GM06990 (cell line): ENCODE measurements at places on chromosomes 2 and 18.

GRCh38 chr2:42792087-42792582, 248 bp downstream of the HAAO start:
- DNase-seq = no peak

DNA sequence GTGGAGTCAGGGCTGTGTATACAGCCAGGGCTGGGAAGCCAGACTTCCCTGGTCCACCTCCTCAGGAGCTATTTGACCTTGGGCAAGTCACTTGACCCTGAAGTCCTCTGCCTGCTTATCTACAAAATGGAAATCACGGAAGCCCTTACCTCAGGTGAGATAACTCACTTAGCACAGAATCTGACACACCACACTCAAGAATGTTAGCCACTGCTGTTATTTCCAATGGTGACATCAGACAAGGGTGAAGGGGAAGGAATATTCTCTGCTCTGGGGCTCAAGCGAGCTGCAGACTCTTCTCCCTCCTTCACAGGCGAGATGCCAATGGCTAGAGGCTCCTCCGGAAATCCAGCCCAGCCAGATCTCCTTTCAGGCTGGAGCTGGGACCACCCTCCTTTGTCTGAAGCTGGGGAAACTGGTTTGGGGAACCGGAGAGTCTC, 189.6 kb downstream of the HAUS1 start:
- no peak for DNase-seq

DNA sequence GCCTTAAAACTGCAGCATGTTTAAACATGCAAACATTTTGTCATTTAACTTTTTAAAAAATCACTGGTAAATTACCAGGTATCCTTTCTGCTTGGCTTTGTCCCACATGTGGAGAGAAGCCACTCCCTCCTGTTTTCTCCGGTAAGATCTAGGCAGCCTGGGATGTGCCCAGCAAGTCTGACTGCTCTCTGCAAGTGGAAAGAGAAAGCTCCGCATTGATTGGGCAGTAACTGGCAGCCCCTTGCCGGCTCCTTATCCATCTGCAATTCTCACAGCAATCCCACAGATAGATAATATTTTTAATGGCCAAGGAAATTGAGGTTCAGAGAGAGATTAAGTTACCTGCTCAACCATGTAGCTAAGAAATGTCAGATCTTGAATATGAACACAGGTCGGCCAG, 136.1 kb downstream of the TMEM200C start:
- DNase-seq = no peak

GRCh38 chr2:236628981-236629605, 59.5 kb downstream of the ACKR3 start:
- no peak for DNase-seq

DNA sequence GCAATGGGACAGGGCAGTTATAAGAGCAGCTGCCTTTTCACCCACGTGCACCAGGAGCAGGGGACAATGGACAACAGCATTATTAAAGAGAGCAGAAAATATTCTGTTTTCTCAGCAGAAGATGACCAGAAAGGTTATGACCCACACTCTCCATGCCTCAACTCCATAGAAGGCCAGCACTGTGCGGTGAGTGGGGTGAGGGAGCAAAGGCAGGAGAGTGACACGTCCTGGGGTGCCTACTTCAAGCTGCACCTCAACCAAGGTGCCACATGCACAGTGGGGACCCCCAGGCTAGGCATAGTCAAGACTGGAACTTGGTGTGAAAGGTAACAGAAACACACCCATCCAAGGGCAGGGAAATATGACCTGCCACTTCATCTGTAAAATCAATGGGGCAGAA, 50.4 kb downstream of the POLR1A start:
- no peak for DNase-seq

- DNase-seq = no peak
Measured at GRCh38 chr2:194464964-194465638, 1191.9 kb upstream of the SLC39A10 start.

GRCh38 chr2:234500394-234501006, 3.6 kb upstream of the ARL4C start:
- DNase-seq = no peak

- DNase-seq = no peak
Measured at GRCh38 chr2:30643674-30644073, 163.6 kb downstream of the CAPN13 start.

DNA sequence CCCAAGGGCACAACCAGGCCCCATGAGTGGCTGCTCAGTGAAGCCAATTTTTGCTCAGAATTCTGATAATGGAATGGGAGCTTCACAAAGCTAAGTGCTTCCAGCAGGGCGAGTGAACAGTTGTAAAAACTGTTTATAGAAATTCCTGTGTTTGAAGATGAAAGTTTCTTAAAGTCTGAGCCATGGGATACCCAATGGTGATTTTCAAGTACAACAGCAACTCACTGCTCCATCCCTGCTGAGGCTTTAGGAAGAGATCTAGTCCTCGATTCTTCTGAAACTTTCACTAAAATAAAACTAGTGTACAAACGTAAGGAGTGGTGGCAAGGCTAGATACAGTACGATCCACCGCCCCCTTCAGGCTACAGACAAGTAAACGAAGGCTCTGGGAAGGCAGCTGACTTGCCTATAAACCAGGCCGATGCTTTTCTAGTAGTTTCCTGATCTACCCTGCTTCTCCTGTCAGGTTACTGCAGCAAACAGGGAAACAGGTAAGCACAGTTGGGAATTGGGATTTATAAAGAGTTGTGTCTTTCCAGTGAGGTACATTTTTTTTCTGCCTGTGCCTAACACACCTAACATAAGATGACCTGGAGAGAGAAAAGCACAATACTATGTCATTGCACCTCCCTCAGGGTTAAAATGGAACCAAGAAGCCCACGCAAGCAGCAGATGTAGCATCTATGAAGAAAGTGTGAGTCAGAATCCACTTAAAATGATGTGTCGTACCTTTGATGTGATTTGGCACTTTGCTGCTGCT, 108.7 kb downstream of the UXS1 start:
- no peak for DNase-seq

GRCh38 chr2:239660390-239661230, 259.8 kb upstream of the HDAC4 start:
- DNase-seq = no peak

DNA sequence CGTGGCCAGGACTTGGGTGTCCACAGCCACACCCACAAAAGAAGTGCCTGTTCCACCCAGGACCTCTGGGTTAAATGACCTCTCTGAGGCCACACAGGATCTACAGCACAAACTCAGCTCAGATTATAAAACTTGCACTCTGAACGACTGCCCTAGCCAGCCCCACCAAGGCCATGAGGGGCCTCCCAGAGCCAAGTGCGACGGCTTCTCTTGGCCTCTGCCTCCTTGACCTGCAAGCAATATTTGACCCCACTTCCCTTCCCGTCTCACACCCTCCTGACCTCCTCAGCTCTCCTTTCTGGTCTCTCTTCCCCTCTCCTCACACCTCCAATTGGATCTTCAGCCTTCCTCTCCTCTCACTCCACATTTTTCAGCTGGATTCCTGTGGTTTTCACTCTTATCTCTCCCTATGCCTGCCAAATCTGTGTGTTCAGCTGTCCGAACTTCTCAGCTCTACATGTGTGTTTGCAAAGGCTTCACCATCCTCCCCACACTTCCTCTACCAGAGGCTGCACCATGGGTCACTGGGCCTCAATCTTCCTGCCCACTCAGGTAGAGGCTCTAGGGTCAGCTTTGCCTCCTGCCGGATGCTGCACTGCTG, 25.3 kb upstream of the STEAP3 start:
- DNase-seq = no peak

- DNase-seq = no peak
Measured at GRCh38 chr2:99602476-99602875, 112.7 kb upstream of the REV1 start.

DNA sequence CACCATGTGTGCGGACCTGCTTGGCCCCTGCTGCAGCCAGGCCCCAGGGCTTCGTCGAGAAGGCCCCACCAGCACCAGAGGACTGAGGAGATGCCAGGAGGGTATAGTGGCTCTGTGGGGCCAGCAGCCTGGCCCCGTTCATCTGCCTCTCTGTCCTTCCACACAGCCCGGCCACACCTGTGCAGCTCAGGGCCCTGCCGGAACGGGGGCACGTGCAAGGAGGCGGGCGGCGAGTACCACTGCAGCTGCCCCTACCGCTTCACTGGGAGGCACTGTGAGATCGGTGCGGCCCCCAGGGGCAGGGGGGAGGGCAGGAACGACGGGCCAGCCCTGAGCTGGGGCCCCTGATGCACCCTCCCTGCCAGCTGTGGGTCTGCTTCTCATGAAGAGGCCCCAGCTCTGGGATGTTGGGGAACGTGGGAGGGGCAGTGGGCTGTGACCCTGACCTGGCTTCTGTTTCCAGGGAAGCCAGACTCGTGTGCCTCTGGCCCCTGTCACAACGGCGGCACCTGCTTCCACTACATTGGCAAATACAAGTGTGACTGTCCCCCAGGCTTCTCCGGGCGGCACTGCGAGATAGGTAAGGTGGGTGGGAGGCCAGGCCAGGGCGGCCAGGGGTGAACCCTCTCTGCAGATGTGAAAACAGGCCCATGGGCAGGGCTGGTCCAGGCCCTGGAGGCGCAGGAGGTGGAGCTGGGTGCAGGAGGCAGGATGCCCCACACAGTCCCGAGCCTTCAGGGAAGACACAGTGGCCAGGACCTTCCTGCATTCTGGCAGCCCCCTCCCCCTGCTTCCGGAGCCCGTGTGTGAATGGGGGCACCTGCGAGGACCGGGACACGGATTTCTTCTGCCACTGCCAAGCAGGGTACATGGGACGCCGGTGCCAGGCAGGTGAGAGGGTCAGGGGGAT, 50.3 kb downstream of the MTERF4 start:
- DNase-seq = no peak
